ENCODE measurements at places on chromosomes 12 and 14. TPM values are rescaled to one million over a fixed set of nuclear protein-coding genes. Genes with fewer than 3 reads are reported as not detected.

Gene CD163
- 234 TPM for total RNA-seq

- DNase-seq: no peak
These were observed 38.2 kb upstream of the TSPAN9 start for GRCh38 chr12:3038926-3039510.

GRCh38 chr14:87971010-87971409, 22.0 kb downstream of the GALC start:
- no peak for DNase-seq

- peak; percentile 87 for DNase-seq
These were observed 14.6 kb upstream of the PNMA1 start for GRCh38 chr14:73728717-73729330.

GRCh38 chr12:100656141-100656540, 82.7 kb downstream of the GAS2L3 start:
- DNase-seq: no peak

Gene HOXC11
- not detected for total RNA-seq

DNA sequence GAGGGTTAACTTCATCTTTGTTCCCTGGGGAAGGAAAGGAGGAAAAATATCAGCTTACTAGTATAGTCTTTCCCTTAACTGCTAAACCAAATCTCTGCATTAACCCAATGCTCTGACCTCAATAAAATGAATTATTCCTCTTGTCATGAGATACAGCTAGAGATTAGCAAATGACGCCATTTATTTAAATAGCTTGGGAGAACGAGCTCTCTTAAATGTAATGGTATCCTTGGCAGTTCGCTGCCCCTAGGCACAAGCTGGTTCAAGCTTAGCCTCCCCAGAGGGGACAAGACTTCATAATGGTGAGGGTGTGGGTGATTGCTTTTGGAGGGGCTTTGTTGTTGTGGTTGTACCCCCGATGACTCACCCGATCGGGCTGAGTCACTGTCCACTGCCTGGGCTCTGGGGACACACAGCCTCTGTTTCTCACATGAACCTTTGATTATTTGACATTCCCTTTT, 19.6 kb downstream of the FNTB start:
- DNase-seq: no peak

Gene MORN3
- 0.67 TPM for total RNA-seq

DNA sequence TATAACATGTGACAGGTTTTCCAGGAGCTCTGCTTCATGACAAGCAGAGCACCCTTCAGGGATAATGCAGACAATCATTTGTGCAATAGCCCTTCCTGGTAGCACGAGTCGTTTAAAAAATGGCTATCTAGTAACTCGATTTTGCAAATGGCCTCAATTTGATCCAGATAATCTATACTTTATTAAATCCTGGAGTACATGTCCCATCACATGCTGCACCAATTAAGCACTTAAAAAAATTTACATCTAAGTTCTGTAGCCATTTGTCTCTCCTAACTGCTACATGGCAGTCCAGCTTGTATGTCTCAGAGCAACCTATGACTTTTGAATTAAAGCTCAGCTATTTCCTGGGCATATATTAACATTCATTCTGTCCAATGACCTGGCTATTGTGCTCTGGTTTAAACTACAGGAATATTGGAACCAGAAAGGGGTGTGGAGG, 79.8 kb downstream of the TTC8 start:
- no peak for DNase-seq

Gene NTN4
- total RNA-seq: 136 TPM

- DNase-seq: no peak
These were observed 282.1 kb downstream of the TMTC2 start for GRCh38 chr12:82968631-82969367.

DNA sequence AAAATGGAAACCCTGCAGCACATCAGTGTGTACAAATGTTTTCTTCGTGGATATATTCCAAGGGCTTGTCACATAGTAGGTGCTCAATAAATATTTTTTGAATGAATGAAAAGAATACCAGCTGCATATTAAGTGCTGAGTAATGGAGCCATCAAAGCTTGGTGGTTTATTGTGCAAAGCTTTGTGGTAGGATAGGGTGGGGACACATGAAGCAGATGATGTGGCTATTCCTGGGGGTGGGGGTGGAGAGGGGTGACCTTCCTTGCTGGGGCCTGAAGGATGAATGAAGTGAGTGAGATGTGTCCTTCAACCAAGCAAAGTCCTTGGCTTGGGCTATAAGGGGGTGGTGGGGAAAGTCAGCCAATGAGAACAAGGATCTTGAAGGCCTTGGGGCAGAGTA, 4.3 kb upstream of the KRT81 start:
- no peak for DNase-seq

- DNase-seq: no peak
These were observed 1.1 kb downstream of the GALNT16 start for GRCh38 chr14:69260861-69261564.

Gene TSPAN19
- not detected for total RNA-seq

GRCh38 chr14:69317102-69317755, 57.3 kb downstream of the GALNT16 start:
- peak; percentile 61 for DNase-seq

Gene LRIG3
- total RNA-seq: 40.5 TPM

Measured in upper lobe of right lung (tissue), 1 donor.